ENCODE measurements at places on chromosomes 1 and 21.

DNA sequence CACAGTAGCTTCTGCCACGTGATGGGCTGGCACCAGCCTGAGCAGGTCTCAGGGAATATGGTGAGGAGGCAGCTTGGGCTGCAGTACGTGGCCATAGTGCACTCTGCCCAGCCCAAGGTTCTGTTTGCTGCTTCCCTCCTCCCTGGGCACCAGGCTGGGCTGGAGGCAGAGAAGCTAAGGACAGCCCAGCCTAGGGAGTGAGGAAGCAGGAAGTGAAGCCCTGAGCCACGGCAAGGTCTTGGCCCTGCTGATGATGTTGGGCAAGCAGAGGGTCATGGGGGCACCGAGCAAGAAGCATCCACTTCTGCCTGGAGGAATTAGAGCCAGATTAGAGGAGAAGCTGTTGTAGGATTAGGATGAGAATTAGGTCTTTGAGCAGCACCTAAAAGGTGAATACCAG lies 326.7 kb upstream of the VAMP3 start:
- DNase-seq = no peak

- DNase-seq = no peak
Measured at GRCh38 chr1:54352755-54353154, 53.4 kb downstream of the SSBP3 start.

- DNase-seq = no peak
Measured at GRCh38 chr1:235608278-235608677, 41.3 kb downstream of the GNG4 start.

DNA sequence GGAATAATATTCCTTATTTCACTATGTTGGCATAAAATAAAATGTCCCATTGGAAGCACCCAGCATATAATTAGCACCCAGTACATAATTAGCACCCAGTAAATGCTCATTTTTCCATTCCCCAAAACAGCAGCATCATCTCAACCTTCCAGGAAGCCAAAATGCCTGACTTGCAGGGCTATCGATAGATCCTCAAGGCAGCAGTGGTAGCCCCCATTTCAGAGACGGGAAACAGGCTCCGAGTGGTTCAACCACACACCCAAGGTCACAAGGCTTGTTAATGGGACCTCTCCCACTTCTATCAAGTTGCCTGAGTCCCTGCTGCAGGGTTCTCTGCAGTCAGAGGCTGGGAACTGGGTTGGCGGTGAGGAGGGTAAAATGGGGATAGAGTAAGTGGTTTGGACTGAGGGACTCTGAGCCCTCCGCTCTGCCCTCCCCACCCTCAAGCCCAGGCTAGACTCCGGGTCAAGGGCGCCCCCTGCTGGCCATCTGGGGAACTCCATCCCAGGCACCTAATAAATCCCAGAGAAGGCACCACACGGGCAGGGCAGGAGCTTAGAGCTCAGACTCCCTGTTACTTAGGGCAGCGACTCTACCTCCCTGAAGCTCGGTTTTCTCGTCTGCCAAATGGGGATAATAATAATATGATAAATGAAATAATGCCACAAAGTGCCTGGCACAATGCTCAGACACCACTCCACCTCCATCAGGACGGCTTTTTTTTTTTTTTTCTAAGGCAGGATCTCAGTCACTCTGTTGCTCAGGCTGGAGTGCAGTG lies 21.9 kb upstream of the LAPTM5 start:
- peak; percentile 85 for DNase-seq

GRCh38 chr21:42671778-42672593 lies 18.6 kb downstream of the PDE9A start:
- no peak for DNase-seq

GRCh38 chr1:118302145-118302544 lies 117.1 kb upstream of the SPAG17 start:
- DNase-seq = no peak

- no peak for DNase-seq
Measured at GRCh38 chr1:13651279-13651678, 48.7 kb upstream of the PRDM2 start.

DNA sequence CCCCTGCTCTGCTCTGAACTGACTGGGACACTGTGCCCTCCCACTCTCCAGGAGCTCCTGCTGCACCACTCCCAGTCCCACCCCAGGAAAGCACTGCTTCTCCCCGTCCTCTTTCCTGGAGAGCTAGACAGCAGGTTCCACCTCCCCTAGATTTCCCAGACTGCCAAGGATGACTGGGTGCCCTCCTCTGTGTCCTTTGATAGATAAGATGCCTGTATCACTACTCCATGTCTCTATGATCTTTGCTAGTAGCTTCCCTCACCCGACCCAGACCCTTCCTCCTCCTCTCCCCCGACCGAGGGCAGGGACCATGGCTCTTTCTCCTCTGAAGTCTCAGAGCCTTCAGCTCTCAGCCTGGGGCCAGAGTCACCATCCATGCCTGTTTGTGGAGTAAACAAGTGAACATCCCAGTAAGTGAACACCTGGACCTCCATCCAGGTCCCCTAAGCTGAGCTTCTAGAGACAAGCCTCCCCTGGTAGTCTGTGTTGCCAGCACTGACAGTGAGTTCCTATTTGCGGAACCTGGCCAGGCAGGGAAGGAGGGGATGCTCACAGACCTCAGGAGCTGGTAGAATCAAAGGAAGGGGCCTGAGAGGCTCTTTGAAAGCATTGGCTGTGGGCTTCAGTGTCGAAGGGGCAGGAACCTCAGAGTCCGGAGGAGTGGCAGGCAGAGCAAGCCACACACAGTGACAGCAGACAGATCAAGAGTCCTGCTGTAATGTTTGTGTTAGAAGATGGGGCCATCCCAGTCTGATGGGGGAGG lies 104.0 kb downstream of the PAX7 start:
- no peak for DNase-seq

DNA sequence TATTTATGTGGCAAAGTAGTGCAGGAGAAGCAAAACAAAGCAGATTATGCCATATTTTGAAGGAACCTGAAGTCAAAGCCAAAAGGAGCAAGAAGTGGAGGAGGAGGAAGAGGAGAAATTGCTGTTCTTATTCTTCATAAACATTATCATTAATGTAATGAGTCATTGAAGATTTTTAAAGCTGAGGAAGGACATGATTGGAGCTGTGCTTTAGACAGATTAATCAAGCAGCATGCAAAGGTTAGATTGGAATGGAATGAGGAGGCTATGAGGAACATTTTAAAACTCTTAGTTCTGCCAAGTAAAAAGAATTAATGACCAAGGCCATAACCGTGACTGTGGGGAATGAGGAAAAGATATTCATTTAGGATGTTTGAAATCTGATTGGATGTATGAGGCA lies 33.0 kb upstream of the HSD17B7 start:
- DNase-seq = no peak

GRCh38 chr1:88685259-88685620 lies 1.2 kb downstream of the PKN2 start:
- peak; percentile 14 for DNase-seq

GRCh38 chr21:39855595-39855994 lies 11.6 kb upstream of the PCP4 start:
- peak; percentile 43 for DNase-seq

DNA sequence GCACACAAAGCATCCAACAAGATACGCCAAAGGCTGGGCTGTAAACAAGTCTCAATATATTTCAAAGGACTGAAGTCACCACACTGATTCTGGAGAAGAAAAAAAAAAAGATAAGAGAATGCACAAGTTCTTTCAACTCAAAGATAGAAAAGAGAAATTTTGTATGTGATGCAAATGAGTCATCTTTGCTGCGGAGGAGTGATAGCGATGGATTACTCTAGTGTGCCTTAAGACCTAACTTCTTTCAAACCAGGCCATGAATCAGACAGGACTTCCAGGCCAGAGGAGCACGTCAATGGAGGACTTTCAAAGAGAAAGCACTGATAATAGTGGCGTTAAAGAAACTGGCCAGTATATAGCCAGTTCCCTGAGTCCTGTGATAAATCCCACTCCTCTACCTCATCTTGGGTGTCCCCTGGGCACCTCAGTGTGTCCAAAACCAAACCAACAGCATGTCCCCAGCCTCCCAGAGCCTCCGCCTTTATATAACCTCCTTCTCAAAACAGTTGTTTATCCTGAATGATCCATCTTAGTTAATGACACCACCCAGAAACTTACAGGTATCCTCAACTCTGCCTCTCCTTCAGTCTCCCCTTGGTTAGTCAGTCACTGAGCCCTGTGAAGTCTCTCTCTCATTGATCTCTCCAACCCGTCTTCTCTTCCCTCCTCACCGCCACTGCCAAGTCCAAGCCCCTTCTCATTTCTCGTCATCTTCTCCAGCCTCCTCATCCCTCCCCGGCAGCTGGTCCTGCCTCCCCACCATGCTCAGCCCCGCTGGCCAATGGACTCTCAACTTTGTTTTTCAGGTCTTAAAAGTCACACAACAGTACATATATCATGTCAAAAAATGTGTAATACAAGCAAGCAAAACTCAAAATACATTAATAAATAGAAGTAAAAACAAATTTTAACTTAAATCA lies 47.2 kb upstream of the IFFO2 start:
- DNase-seq = no peak

GRCh38 chr1:32727876-32728275 lies 25.3 kb upstream of the SYNC start:
- DNase-seq = peak; percentile 61

GRCh38 chr1:50968821-50969610 lies 1.0 kb upstream of the CDKN2C start:
- DNase-seq = peak; percentile 24

GRCh38 chr1:181044449-181044966 lies 10.7 kb downstream of the MR1 start:
- DNase-seq = peak; percentile 32

DNA sequence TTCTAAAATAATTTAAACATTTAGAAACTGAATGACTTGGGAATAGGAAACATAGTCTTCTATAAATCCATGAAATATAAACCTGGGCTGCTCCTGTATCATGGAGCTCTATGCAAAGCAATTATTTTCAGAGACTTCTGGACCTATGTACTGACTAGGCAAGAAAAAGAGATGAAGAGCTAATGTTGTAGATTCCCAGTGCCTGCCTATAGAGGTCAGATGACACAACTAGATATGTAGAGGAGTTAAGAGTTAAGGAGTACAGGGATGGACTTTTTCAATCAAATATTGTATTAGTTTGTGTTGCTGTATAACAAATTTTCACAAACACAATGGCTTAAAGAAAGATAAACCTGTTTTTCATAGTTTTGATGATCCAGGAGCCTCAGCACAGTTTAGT lies 1434.5 kb downstream of the KCNT2 start:
- no peak for DNase-seq

GRCh38 chr1:222413436-222413835 lies 134.5 kb downstream of the HHIPL2 start:
- no peak for DNase-seq
